ENCODE measurements at places on chromosomes 16 and 17.

DNA sequence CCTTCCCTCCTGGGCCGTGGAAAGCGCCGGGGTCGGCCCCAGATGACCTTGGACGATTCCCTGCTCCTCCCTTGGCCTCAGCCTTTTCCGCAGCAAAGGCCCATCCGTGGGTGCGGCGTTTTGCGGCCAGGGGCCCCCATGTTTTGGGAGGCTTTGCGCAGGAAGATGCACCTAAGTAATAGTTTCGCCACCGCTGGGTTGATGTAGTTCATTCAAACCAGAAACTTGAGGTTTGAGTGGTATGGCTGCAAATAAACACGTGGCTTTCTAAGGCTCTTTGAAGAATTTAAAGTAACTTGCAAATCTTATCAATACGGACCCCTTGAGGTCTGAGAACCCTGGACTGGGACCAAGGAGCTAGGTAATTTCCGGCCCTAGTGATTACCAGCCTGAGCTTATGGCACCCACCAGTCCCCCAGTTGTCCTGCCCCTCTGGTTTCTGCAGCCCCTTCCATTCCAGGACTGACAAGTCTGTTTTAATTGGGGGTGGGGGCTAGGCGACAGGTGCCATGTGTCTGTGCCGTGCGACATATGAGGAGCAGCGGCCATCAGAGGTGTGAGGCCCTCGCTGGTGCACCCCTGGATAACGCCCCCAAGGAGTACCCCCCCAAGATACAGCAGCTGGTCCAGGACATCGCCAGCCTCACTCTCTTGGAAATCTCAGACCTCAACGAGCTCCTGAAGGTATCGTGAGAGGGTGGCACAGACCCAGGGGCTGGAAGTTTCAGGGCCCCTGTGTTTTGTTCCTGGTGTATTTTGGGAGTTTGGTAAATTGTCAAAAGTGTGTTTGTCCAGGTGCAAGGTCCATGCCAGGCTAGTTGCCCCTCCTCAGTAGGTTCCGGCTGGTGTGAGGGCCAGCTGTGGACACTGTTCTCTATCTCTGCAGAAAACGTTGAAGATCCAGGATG, 834 bp downstream of the MRPL12 start:
- no peak for DNase-seq

DNA sequence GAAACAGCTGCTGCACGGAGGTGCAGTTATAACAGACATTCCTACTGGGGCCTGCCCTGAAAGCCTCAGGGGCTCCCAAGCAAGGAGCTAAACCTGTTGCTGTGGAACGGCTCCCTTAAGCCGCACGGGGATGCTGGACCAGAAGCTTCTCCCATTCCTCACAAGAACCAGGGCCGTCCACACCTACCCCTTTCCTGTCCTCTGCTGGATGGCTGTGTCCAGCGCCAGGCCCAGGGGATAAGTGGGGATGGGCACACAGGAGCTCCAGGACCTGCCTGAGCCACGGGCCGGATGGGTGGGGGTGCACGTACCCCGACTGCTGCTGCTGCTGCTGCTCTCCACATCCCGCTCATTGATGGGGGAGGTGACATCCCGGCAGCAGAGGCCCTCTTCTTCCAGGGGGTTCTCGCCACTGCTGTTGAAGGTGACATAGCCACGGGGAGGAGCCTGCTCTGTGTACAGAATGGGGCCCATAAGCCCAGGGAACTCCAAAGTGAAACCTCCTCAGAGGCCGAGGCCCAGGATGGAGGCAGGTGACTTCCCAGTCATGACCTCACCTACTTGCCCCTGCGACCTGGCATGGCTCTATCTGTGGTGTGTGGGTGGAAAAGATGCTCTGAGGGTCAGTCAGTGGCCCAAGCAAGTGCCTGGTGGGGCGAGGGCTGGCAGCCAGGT, 8.6 kb downstream of the NUDT16L1 start:
- no peak for DNase-seq

- DNase-seq = peak; percentile 15
These were observed 14.6 kb upstream of the CIBAR2 start for GRCh38 chr16:85126705-85127378.

- no peak for DNase-seq
These were observed 647.7 kb upstream of the SOX9 start for GRCh38 chr17:71472809-71473789.

- no peak for DNase-seq
These were observed 9.3 kb upstream of the IRX5 start for GRCh38 chr16:54921206-54921824.

- DNase-seq = no peak
These were observed 10.1 kb upstream of the SLC25A39 start for GRCh38 chr17:44334727-44335126.
